ENCODE measurements at places on chromosomes 3 and 15.

DNA sequence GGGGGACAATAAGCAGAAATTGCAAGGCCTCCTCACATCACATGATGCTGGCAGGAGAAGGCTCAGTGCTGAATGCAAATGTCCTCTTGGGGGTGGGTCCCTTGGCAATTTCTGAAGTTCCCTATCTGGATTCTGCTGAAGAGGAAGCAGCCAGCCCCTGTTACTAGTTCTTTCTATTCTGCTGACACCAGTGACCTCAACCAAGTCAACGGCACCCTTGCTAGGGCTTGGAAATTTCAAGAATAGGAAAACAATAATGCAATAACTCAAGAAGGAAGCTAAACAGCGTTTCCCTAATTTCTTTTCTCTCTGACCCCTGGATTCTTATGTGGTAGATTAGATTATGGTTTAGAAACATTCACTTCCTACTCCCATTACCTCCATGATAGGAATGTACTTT is 46.2 kb upstream of the FOXP1 start:
- peak; percentile 92 for DNase-seq

DNA sequence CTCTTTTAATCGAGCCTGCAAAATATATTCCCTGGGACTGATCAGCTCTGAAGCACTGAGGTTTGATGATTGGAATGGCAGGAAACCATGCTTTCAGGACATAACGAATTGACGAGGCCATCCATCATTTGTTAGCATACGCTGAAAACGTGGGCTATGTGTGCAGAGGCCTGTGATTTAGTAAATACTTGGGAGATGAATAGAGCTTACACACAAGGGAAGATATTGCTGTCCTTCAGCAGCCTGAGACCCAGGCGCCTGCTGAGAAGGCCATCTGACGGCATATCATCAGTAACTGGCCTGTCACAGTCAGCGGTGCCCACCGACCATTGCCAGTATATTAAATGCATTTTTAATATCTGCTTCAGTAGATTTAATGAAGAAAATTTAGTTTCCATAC is 16.2 kb downstream of the CDIN1 start:
- no peak for DNase-seq

- no peak for DNase-seq
These were observed 119.7 kb upstream of the PHLDB2 start for GRCh38 chr3:111739311-111739911.

- no peak for DNase-seq
These were observed 950.1 kb downstream of the DIPK2A start for GRCh38 chr3:144921710-144922109.

GRCh38 chr15:33508703-33509102 is 197.9 kb downstream of the RYR3 start:
- DNase-seq, result no peak

DNA sequence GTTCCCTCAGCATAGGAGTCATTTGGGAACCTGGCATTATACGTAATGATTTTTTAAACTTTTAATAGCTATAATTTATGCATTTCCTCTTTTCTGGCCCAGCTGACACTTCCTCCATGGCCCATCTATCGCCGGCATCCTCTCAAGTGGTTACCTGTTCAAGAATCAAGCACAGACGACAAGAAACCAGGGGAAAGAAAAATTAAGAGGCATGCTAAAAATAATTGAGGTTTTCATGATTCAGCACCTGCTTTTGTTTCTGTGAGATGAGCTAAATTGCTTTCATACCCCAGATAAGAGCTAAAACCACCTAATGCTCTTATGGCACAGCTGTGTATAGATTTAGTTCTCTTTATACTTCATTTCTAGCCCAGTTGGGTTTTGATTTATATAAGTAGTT is 1.7 kb downstream of the SPCS1 start:
- DNase-seq, result no peak

- no peak for DNase-seq
These were observed 87.4 kb upstream of the CACNA2D3 start for GRCh38 chr3:54034971-54035370.

- DNase-seq, result peak; percentile 65
These were observed 15.0 kb downstream of the IL12A start for GRCh38 chr3:160003520-160004128.

DNA sequence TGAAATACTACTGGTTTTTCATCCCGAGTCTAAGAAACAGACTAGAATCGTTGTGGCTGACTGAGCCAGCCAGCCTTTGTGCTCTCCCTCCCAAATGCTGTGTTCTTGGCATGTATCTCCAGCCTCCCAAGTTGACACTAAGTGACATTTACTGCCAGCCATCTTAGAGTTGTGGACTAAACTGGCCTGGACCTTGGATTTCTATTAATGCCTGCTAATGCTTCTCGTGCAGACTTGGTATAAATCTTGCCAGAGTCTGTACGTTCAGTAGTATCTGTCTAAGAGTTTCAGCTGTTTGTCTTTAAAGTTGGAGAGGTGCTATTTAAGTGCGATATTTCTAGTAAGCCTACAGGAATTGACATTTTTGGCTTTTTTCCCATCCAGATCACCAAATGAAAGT is 166.6 kb upstream of the BHLHE40 start:
- no peak for DNase-seq

DNA sequence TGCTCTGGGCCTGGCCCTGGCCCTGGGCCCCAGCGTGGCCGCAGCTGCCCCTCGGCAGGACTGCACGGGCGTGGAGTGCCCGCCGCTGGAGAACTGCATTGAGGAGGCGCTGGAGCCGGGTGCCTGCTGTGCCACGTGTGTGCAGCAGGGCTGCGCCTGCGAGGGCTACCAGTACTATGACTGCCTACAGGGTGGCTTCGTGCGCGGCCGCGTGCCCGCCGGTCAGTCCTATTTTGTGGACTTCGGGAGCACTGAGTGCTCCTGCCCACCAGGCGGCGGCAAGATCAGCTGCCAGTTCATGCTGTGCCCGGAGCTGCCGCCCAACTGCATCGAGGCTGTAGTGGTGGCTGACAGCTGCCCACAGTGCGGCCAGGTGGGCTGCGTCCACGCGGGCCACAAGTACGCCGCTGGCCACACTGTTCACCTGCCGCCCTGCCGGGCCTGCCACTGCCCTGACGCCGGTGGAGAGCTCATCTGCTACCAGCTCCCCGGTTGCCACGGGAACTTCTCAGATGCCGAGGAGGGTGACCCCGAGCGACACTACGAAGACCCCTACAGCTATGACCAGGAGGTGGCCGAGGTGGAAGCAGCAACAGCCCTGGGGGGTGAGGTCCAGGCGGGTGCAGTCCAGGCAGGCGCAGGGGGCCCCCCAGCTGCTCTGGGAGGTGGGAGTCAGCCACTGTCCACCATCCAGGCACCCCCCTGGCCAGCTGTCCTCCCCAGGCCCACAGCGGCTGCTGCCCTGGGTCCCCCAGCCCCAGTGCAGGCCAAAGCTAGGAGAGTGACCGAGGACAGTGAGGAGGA is 21.7 kb downstream of the FBLN2 start:
- DNase-seq, result no peak

DNA sequence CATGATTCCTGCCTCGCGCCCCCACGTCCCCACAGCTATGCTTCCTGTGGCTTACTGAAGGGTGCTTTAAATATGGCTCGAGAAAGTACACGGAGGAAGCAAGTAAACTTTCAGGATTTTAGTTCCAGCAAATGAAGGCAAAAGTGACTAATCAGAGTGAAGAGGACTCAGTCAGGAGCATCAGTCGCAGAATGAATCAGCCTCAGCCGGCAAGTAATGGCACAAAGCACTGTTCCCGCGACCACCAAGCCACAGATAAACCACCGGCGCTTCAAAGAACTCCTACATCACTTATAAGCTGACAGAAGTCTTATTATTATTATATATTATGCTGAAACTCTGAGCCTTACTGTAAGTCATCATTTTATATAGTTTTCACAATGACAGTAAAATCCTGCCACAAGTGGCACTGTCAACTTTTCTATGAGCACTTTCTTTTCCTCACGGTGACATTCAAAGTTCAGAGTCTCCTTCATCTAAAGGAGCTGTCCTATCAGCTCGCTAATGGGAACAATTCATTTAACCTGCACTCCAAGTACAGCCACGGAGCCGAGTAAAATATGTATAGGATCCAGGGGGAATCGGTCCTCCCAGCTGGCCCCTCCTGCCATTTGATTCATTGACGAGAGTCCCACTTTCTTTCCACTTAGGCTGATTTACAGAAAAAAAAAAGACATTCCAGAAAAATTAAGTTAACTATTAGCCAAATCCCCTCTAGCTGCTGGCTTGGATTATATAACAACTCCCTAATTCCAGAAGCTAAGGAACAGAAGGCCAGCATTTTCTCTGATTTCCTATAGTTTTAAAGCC is 217.0 kb upstream of the ICE2 start:
- no peak for DNase-seq

GRCh38 chr3:122235147-122235546 is 51.7 kb downstream of the CASR start:
- DNase-seq, result no peak

GRCh38 chr3:135982922-135983581 is 17.5 kb downstream of the PPP2R3A start:
- DNase-seq, result no peak

DNA sequence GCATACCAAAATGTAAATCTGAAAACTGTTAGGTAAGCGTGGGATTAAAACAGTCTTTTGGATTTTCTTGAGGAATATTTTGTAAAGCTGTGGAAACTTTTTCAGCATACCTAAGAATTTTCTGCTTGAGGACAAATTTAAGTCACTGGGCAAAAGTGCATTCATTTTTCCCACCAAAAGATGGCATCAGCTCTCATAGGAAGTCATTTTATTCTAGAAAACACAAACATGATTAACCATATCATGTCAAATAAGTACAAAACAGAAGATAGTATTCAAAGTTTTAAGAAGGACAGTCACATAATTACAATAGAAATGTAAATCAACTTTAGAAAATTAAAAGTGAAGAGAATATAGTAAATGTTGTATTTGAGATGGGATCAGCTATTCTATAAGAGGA is 63.5 kb downstream of the SLC49A4 start:
- peak; percentile 35 for DNase-seq

DNA sequence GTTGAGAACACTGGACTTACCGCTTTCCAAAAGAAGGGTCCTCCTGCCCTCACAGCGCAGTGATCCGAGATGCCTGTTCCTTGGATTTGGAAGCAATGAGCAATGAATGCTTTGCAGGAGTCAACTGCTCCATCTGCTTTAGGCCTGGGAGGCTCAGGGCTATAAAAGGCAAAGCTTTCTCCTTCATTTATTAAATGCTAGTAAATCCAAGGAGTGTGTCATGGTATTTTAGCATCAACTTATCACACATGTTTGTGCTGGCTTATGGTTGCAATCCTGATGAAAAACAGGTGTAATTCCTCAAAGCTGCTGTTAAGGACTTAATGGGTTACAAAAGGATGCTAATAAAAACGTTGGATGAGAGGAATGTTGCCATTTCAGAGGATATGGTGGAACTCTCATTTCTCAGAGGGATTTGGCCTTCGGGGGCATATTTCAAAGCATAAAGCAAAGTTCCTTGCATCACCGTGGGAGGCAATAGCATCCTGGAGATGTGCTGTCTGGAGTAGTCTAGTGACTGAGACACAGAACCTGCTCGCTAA is 158.5 kb upstream of the TPM1 start:
- no peak for DNase-seq

DNA sequence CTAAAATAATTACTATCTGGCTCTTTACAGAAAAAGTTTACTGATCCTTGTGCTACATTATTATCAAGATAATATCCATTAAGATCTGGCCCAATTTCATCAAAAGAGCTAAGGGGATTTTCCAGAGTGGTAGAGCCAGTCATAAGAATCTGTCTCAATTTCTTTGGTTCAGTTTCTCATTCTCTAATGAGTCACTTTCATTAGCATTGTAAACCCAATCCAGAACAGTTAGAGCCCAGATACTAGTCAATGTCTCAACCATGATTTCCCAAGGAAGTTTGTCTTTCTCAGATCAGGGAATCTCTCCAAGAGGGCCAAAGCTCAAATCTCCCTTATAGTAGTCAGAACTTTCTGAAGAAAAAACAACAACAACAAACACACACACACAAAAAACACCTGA is 131.1 kb upstream of the PPP2R3A start:
- no peak for DNase-seq

GRCh38 chr15:55494931-55495330 is 13.1 kb downstream of the DNAAF4 start:
- DNase-seq, result peak; percentile 76

- DNase-seq, result no peak
These were observed 28.7 kb upstream of the CSPG5 start for GRCh38 chr3:47607335-47607734.

- DNase-seq, result peak; percentile 77
These were observed 42.8 kb downstream of the TSC22D2 start for GRCh38 chr3:150450916-150451315.

DNA sequence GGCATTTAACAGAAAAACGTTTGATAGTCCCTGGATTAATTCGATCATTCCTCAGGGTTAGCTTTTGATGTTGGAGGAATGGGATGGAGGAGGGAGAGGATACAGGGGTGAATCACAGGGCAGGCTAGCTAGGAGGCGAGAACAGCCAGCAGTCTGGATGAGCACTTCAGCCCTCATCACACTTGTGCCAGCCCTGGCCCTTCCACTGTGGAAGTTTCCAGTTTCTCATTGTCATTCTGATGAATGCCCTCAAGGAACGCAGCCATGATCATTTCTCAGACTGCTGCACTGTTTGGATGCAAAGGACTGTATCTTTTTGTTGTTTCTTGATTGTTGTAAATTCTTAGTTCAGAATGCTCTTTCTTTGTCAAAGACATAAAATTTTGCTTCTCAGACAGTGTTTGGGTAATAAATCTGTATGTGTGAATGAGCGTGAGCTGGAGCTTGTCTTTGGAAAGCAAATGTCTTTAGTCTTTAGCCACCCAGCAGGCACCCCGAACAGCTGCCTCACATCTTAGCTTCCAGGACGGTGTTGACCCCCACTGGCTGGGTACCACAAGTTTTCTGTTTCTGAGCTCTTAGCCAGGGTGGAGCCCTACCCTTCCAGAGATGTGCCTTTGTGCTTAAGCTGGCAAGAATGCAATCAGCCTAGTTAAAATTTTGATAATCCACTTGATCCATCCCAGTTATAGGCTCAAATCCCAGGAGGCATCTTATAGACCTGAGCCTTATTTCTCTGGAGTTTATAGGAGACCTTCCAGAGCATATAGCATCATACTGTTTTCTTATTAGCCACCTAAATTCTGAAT is 121.1 kb downstream of the PDCD6IP start:
- DNase-seq, result no peak

DNA sequence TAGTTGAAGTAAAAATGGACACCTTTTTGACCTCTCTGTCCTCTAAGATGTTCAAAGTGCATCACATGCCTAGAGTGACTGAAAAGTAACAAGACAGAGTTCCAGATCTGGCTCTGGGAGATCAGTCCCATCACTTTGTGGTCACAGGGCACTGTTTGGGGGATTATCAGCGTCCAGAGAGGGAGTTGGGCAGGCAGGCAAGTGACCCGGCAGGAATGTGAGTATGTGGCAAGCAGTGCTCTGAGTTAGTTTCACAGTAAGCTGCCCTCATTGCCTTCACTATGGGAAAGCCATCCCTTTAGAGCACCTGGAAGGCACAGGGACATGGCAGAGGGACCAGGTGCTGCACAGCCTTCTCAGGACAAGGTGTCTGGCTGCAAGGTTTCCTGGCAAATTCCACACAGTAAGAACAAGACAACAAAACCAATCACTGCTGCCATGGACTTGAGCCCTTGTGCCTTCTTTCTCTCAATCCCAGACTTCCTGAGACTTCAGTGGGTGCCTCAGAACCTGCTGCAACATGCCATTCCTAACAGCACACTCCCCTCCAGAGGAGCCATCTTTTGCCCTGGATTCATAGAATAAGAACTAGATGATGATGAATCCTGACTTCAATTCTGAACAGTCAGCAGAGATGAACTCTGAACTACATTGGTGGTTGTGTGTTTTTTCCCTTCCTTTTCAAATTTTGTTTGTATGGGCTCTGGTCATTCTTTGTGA is 55.2 kb downstream of the TIPARP start:
- DNase-seq, result no peak
